Substantia nigra (tissue), 51 donors: ENCODE measurements at places on chromosomes 5 and 9.
A peak's percentile ranks its signal among the peaks of the same experiment; 100 is the strongest.

DNA sequence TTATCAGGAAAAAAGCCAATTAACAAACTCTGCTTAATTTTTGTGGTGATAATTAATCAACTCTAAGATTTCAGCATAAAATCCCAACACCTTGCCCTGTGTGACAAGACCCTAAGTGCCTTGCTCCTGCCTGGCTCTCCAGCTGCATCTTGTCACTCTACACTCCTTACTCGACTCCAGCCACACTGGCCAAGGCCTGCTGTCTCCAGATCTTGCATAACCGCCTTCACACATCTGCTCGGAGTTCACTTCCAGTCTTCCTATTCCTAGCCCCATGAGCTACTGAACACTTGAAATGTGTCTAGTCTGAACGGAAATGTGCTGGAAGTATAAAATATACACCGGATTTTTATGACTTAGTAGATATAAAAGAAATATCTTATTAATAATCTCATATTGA lies 259.6 kb downstream of the EPB41L4A start:
- DNase-seq = no peak

DNA sequence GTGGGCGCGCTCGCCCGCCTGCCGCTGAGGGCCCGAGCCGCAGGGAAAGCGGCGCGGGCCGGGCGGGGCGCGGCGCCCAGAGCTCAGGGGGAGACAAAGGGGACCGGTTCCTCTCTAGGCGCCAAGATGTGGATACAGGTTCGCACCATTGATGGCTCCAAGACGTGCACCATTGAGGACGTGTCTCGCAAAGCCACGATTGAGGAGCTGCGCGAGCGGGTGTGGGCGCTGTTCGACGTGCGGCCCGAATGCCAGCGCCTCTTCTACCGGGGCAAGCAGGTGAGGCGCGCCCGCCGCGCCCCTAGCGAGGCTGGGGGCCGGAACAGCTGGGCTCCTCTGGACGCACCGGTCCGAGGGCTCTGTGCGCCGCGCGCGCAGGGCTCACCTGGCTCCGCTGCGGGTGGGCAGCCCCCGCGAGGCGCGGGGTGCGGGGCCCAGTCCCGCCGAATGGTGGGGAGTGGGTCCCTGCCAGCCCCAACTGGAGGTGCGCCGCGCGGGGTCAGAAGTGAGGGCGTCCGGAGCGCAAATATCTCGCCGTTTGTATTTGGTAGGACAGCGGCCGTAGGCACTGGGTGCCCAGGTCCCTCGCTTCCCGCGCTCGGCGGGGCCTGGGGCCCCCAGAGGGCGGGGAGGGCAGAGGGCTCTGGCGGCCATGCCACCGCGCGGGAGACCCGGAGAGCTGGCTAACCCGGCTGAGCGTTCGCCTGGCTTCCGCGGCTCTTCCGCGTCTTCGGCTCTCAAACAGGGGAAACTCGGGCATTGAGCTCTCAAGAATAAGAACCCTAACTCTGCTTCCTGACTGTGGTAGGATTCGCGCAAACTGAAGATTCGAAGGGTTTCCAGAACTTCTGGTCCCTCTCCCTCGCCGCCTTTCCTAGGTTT lies 607 bp downstream of the UHRF2 start:
- peak; percentile 22 for DNase-seq

- peak; percentile 24 for DNase-seq
Observed at GRCh38 chr9:70257991-70258691, 637 bp upstream of the SMC5 start.

GRCh38 chr5:170986598-170986997 lies 124.8 kb downstream of the RANBP17 start:
- no peak for DNase-seq
